Stimulated activated CD8-positive, alpha-beta memory T cell treated with anti-CD3 and anti-CD28 coated beads, Interleukin-4, amount 100 ng/mL, for 24 hours (primary cell): ENCODE measurements at places on chromosomes 6 and 20.

GRCh38 chr20:58033026-58033536, 195.4 kb downstream of the ANKRD60 start:
- no peak for DNase-seq

- no peak for DNase-seq
Observed at GRCh38 chr6:114194362-114195026, 148.3 kb downstream of the HS3ST5 start.

- DNase-seq = no peak
Observed at GRCh38 chr20:208942-209566, 18.0 kb upstream of the DEFB129 start.

GRCh38 chr6:163023700-163024099, 295.9 kb downstream of the PACRG start:
- DNase-seq = no peak

- DNase-seq = no peak
Observed at GRCh38 chr6:131381709-131382093, 191.3 kb upstream of the ARG1 start.

GRCh38 chr6:116118608-116119007, 7.3 kb downstream of the COL10A1 start:
- DNase-seq = no peak

DNA sequence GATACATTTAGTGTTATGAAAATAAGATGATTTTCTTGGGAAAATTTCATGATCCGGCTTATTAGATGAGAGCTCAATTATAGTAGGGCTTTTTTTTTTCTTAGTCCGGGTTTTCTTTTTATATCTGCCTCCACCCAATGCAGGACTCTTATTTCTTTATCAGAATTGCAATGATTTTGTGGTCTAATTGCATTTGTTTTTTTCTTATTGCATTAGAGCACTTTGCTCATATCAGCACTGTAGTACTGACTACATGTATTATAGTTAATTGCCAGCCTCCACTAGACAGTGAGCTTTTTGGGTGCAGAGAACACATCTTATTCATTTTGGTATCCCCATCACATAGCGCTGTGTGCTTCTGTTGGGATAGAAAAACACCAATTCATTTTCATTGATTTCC, 50.0 kb downstream of the FBXO5 start:
- DNase-seq = no peak
